ENCODE measurements at places on chromosomes 1 and 21.

- no peak for DNase-seq
These were observed 17.6 kb upstream of the IFI6 start for GRCh38 chr1:27689423-27690173.

DNA sequence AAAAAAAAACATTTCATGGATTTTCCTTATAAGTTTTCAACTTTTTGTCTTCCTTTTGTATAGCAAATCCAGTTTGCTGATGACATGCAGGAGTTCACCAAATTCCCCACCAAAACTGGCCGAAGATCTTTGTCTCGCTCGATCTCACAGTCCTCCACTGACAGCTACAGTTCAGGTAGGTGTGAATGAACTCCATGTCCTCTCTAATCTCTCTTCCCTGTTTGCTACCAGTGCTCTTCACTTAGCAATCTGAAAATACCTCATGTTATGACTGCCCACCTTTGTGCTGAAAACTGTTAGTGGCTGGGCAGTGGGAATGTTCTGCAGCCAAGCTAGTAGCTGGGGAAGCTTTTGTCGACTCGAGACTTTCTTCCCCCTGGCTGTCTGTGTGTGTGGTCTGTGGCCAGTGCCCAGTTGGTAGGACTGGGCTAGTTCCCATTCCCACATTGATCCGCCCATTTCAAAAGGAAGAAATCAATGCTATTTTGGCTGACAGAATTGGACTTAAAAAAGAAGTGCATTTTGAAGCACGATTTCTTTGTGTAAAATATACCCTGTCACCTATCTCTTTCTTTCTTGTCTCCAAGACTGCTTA, 24.5 kb downstream of the AHCYL1 start:
- DNase-seq: no peak

DNA sequence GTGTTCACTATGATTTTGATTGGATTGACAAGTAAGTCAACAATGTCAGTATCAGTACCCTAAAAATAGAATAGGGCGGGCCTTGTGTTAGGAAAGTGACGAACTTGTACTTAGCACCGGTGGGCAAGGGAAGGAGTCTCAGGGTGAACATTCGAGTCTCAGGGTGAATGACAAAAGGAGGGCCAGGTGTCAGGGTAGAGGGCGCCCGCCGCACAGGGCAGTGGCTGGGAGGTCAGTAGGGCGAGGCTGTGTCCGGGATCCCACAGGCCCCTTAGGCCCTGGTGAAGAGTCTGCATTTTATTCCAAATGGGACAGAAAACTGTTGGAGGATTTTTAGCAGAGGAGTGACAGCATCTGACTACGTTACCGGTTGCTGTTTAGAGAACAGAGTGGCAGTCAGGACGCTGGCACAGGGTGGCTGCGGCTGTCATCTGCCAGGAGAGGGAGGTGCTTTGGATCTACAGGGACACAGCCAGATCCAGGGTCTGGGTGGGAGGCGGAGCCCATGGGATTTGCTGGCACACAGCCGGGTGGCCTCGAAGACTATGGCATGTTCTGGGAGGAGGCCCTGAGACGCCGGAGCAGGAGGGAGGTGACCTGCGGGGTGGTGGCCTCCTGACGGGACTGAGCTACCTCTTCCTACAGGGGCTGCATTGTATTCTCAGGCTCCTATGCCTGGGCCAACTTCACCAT, 11.0 kb downstream of the AGTRAP start:
- DNase-seq: no peak

GRCh38 chr1:42833981-42834380, 12.4 kb upstream of the ZNF691 start:
- DNase-seq: no peak

DNA sequence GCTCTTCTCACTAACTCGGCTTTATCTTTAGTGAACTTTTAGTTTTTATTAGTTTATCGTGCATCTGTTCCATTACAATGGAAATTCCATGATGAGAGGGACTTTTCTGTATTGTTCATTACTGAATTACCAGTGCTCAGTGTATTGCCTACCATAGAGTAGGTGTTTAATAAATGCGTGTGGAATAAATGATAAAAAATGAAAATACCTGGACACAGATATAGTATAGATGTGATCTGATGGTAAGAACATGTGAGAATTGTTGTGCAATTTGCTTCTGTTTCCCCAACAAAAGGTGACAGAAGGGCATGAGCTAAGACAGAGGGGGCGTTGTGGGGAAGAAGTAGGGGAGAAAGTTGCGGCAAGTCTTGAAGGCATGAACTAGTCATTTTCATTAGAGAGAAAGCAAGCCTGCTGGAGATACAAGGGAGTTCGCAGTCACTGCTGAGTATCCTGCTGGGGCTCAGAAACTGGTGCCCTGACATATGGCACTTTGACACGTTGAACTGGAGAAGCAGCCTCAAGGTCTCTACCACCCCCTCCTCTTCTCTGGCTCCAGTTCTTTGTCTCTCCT, 5.6 kb upstream of the COG2 start:
- DNase-seq: no peak

GRCh38 chr1:51716746-51717145, 99.9 kb downstream of the OSBPL9 start:
- DNase-seq: no peak

DNA sequence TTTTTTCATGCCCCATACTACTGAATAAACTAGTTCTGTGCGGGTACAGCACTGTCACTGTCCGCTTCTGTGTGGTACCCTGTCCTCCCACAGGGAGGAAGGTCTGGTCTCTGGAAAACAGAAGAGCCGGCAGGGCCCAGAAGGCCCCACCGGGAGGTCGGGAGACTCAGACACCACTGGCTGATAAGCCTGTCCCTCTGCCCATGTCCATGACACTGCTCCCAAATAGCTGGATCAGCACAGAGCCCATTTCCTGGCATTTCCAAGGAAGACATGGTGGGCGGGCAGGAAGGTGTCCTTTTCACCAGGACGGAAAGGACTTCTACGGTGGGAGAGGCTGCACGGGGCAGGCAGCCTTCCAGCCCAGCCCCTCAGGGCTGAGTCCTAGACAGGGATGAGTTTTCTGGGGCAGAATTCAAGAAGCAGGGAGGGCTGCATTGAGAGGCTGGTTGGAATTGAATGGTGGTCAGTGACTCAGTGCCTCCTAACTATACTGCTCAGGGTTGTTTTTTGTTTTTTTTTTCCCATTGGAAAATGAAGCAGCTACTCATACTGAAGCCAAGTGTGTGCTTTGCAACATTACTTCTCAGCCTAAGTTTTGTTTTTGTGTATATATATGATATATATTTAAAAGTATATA, 7.1 kb downstream of the PSRC1 start:
- no peak for DNase-seq

DNA sequence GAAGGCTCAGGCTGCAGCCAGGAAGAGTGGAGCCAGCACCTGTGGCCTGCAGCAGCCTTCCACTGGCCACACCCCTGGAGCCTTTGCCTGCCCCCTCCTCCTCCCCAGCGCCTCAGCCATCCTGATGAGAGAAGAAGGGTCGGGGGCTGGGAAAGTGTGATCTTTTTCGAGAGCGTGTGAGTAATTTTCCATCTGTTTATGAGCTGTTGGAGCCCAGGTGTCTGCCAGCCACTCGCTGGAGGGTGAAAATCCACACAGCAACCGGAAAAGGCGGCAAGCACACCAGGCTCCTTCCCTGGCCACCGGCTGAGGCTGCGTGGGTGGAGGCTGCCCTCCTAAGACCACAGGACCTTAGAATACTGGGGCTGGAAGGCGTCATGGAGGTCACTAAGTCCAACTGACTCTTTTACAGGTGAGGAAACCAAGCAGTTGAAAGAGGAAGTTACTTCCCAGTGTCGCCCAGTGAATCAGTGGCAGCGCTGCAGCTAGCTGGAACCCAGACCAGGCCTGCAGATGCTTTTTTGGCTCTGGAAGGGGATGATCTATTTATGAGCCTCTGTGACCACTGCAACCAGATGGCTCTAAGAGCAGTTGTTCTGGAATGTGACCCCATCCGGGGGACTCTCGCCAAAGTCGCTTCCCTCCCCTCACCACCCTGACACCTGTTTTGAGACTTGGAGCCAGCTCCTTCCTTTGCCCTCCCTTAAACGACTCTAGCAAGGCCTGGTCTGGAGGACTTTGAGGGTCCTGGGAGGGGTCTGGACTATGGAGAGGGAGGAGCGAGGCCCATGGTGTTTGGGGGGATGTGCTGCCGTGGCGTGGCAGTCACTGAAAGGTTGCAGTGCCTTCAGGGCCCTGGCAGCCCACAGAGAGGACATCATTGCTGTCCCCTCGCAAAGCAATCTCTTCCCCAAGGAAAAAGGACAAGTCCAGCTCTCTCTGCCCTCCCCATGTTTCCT, 54.5 kb downstream of the LGR6 start:
- no peak for DNase-seq

- DNase-seq: no peak
These were observed 22.1 kb upstream of the SPATC1L start for GRCh38 chr21:46206163-46207005.

- no peak for DNase-seq
These were observed 30.9 kb downstream of the SSBP3 start for GRCh38 chr1:54375298-54375697.

- no peak for DNase-seq
These were observed 53.1 kb downstream of the NBPF6 start for GRCh38 chr1:108503062-108503733.

DNA sequence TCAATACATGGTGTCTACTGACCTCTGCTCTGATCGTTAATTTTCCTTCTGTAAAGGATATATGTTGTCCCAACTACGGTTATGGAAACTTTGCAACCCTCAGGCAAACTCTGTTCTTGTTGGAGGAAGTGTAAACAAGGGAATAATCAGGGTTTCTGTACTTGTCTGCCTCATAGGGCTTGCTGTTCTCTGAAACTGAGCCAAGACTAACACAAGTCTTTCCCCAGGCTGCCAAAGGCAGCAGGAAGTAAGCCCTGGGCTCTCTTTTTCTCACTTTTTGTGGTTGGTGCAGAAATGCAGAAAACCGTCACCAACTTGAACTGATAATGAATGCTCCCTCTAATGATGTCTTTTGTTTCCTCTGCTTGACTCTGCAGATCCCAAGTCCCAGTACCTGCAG, 7.6 kb downstream of the CYP4X1 start:
- no peak for DNase-seq

DNA sequence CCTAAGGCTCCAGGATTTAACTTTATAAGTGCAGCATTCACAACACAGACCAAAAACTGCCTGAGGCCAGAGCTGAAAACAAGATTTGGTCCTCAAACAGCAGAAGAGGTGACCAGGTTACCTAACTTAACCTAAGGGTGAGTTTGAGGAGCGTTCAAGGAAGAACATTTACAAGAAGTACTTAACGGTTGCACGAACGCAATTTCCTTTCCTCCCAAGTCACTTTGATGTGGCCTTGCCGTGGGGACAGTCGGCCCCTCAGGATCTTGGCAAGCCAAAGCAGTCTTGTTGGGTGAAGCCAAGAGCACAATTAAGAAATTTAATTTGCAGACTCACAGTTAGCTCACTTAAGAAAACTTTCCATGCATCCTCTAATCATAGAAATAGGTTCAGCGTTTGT, 202.6 kb upstream of the COA6 start:
- no peak for DNase-seq

GRCh38 chr1:227572752-227573151, 9.4 kb downstream of the ZNF678 start:
- no peak for DNase-seq

- DNase-seq: no peak
These were observed 13.5 kb downstream of the RCC2 start for GRCh38 chr1:17425806-17426600.

DNA sequence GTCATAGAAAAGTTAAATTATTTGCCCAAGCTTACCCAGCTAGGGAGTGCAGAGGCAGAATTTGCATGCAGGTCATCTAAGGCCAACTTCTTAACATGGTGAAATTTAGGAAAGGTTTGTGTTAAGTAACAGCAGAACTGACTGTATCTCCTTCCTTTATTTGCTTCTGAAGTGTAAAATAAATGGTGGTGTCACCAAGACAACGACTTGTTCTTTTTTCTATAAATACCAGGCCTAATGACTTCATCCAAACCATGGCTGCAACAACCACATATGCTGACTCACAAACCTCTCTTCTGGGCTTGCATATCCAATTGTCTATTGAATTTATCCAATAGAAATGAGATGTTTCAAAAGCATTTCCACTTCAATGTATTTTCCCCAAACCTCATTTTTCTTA, 19.1 kb downstream of the COL24A1 start:
- no peak for DNase-seq

- no peak for DNase-seq
These were observed 1943.0 kb downstream of the MRPL39 start for GRCh38 chr21:23664193-23664694.

DNA sequence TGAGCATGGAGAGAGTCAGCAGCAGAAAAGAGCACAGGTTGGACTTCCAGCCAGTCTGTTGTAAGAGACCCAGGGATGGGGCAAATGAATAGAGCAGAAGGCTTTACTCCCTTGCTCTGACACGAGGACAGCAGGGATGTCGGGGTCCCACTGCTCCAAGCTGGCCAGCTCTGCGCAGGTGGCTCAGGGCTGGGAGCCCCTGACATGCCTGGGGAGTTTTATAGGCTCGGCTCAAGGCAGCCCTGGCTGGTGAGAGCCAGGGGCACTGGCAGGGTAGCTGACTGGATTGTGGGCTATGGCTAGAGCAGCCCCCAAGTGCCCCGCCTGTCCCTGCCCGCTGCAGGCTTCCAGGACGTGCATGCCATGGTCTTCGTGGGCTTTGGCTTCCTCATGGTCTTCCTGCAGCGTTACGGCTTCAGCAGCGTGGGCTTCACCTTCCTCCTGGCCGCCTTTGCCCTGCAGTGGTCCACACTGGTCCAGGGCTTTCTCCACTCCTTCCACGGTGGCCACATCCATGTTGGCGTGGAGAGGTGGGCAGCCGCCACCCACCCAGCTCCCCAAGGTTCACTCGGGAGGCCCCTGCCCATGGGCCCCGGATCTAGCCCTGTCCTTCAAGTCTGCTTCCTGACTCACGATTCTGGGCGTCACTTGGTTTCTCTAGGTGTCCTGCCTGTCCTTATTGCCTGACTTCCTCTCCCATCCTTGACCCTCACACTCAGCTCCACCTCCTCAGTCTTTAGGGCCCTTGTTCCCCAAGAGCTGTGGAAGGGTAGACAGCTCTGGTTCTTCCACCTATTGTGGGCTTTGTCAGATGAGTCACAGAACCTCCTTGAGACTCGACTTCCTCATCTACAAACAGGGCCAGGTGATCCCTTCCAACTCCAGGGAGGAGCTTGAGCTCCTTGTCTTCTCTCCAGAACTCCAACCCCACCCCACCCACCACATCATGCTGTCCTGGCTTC, 8.2 kb downstream of the RHBG start:
- DNase-seq: no peak

DNA sequence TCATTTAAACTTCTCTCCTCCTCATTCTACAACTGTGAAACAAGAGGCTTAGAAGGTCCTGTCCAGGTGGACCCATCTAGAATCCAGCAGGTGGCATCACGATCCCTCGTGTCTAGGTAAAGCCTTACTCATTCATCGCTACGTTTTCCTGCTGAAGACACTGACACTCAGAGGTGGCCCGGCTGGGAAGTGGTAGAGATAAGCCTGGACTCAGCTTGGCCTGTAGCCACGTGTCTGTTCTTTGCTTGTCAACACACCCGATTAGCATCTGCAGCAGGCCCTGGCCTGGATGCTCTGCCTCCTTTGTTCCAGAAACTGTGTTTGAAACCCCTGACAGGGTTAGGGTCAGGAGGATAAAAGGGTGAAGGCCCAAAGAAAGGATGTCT, 43.4 kb downstream of the PARP1 start:
- no peak for DNase-seq

GRCh38 chr1:97308131-97308530, 586.5 kb downstream of the PTBP2 start:
- no peak for DNase-seq
